ENCODE measurements at places on chromosomes 2 and 18. TPM values are rescaled to one million over a fixed set of nuclear protein-coding genes. Genes with fewer than 3 reads are reported as not detected.

IL18R1 gene
- polyA plus RNA-seq: 1.1 TPM

SEMA4C gene
- polyA plus RNA-seq: 3.2 TPM

B4GALT6 gene
- 0.14 TPM for polyA plus RNA-seq

SPATA3 gene
- polyA plus RNA-seq: not detected

EMILIN1 gene
- 0.27 TPM for polyA plus RNA-seq

NAT8 gene
- polyA plus RNA-seq: not detected

MITD1 gene
- polyA plus RNA-seq: 31.0 TPM

AQP12A gene
- not detected for polyA plus RNA-seq

SAG gene
- 0.04 TPM for polyA plus RNA-seq

PAX8 gene
- 0.45 TPM for polyA plus RNA-seq

KIAA2012 gene
- not detected for polyA plus RNA-seq

SERPINB12 gene
- not detected for polyA plus RNA-seq

CCDC93 gene
- polyA plus RNA-seq: 17.5 TPM

VAMP5 gene
- polyA plus RNA-seq: 28.6 TPM

TSN gene
- polyA plus RNA-seq: 10.8 TPM

REG1B gene
- polyA plus RNA-seq: not detected

ZSWIM2 gene
- not detected for polyA plus RNA-seq

PRKAG3 gene
- polyA plus RNA-seq: not detected

C18orf32 gene
- 25.0 TPM for polyA plus RNA-seq

HOXD13 gene
- polyA plus RNA-seq: not detected

PCARE gene
- polyA plus RNA-seq: not detected

AQP4 gene
- polyA plus RNA-seq: not detected

DLX2 gene
- polyA plus RNA-seq: 0.04 TPM

BMP10 gene
- not detected for polyA plus RNA-seq

AQP12B gene
- polyA plus RNA-seq: not detected

ASAP2 gene
- 0.04 TPM for polyA plus RNA-seq

C2orf15 gene
- 1.1 TPM for polyA plus RNA-seq

IL36B gene
- polyA plus RNA-seq: not detected

DSC1 gene
- polyA plus RNA-seq: not detected

FOXD4L1 gene
- polyA plus RNA-seq: 0.12 TPM

C2orf74 gene
- polyA plus RNA-seq: 11.1 TPM

CCDC148 gene
- not detected for polyA plus RNA-seq

UGT1A7 gene
- polyA plus RNA-seq: not detected

C2orf66 gene
- polyA plus RNA-seq: not detected

NEU2 gene
- not detected for polyA plus RNA-seq

RAMP1 gene
- polyA plus RNA-seq: 0.37 TPM

Data from B cell (primary cell).